ENCODE measurements at places on chromosomes 4 and X.

GRCh38 chr4:159077702-159078495, 25.0 kb upstream of the RAPGEF2 start:
- DNase-seq = no peak

- no peak for DNase-seq
Observed at GRCh38 chrX:153867671-153868070, 18.3 kb downstream of the L1CAM start.

GRCh38 chr4:88244816-88245579, 39.4 kb downstream of the PPM1K start:
- DNase-seq = no peak

GRCh38 chr4:119739796-119740195, 111.2 kb upstream of the PDE5A start:
- no peak for DNase-seq

- DNase-seq = no peak
Observed at GRCh38 chrX:148310426-148311165, 189.8 kb upstream of the AFF2 start.

DNA sequence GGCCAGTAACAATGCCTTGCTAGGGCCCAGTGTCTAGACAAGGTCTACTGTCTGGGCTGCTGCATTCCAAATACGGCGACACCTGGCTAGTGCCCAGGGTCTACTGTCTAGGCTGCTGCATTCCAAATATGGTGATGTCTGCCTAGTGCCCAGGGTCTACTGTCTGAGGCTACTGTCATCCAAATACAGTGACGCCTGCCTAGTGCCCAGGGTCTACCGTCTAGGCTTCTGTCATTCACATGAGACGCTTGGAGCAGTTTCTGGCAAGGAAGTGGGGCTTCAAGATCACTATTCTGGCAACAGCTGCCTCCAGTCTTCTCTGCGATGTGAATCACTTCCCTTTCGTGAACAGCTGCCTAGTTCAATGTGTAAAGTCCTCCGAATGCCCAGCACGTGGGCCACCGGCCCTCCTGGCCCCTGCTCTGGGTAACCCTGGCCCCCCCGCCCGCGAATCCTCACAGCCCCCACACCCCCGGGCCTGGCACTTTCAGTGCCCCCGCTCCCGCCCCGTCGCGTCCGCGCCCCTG, 12.7 kb downstream of the ACOX3 start:
- peak; percentile 49 for DNase-seq

- peak; percentile 1 for DNase-seq
Observed at GRCh38 chrX:42102586-42103282, 179.4 kb upstream of the CASK start.

DNA sequence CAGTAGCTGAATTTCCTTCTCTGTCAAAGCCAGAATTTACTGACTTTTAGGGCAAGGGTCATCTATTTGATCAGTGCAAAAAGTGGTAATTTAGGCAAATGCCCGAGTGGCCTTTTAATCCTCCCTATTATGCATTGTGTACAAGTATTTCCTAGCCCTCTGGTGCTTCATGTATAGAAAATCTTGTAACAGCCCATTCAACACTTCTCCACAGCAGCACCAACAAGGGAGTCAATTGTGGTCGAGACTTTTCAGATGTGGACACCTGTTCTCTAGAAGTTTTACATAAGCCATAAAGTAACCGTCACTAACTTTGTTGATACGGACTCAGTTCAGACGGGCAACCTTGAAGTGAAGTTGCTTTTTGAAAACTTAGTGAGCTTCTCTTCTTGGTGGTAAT, 50.9 kb upstream of the FHDC1 start:
- no peak for DNase-seq

DNA sequence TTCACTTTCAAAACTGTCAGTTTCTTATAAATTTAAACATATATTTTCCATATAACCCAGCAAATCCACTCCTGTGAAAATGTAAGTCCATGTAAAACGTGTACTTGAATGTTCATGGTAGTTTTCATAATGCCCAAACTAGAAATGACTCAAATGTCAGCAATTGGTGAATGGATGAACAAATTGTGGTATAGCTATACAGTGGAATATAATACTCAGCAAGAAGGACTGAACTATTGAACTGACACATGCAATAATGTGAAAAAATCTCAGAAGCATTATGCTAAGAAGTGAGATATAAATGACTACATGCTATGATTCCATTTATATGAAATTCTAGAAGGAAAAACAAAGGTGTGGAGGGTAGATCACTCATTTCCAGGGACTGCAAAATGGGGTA, 52.2 kb downstream of the USP53 start:
- DNase-seq = no peak

DNA sequence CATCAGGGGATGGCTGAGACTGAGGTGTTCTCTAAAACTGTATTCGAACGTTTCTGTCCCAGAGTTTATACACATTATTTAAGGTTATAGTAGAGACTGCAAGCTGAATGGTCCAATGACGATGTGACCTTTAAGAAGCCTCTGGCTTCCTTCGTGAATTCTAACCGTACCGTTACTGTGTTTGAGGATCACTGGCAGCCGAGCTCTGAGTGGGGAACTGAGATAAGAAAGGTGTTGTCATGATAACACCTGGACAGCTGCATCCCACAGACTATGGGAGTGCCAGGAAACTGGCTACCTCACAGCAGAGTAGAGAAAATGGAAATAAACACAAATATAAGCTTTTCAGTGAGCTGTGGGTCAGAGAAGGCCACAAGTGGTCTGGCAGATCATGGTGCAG, 59.0 kb downstream of the HMGB2 start:
- DNase-seq = no peak

GRCh38 chrX:10512258-10512657, 108.1 kb downstream of the MID1 start:
- peak; percentile 65 for DNase-seq

- no peak for DNase-seq
Observed at GRCh38 chr4:37533286-37534033, 152.7 kb downstream of the RELL1 start.

DNA sequence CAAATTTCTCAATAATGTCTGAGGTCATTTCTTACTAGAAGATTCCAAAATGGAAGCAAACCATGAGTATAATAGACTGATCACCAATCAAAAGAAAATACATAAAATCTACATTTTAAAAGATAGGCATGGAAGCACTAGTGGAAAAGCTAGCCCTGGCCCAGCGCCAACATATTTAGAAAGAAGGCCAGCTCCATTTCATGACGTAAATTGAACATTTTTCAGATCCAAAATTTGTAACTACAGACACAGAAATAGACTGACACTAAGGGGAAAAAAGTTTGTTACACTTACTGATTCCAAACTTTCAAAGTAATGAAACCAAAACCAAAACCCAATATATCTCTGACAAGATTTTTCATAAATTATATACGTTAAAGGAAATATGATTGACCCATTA, 117.7 kb downstream of the ADAMTS3 start:
- DNase-seq = no peak

- DNase-seq = no peak
Observed at GRCh38 chr4:3859571-3859970, 93.4 kb downstream of the ADRA2C start.

DNA sequence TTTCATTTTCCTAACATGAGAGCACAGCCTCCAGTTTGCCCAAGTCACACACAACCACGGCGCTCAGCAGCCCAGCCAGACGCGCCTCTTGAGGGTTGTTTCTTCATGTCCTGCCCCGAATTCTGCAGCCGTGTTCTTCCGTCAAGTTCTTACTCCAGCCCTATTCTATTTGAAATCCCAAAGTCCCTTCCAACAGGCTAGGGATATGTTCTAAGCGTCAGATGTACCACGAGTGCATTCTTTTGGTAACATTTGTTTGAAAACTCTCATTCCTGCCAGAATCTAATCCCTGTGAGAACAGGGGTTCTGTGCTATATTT, 23.1 kb downstream of the ACSL1 start:
- peak; percentile 46 for DNase-seq

DNA sequence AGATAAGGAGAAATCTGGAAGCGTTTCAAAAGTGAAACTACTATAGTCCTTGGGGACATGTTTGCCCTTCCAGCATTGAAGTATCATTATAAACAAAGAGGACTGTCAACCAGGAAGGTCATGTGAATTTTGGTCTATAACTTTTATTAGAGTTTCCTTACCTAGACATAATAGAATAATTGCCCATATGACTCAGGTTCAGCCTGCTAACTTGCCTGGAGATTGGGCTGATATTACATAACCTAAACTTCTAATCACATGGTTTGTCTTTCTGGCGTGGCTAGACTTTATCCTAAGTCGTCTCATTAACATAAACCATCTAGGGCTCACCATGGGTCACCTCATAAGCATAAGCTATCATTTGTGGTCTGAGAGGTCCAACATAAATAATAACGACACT, 775.9 kb downstream of the CENPC start:
- no peak for DNase-seq

DNA sequence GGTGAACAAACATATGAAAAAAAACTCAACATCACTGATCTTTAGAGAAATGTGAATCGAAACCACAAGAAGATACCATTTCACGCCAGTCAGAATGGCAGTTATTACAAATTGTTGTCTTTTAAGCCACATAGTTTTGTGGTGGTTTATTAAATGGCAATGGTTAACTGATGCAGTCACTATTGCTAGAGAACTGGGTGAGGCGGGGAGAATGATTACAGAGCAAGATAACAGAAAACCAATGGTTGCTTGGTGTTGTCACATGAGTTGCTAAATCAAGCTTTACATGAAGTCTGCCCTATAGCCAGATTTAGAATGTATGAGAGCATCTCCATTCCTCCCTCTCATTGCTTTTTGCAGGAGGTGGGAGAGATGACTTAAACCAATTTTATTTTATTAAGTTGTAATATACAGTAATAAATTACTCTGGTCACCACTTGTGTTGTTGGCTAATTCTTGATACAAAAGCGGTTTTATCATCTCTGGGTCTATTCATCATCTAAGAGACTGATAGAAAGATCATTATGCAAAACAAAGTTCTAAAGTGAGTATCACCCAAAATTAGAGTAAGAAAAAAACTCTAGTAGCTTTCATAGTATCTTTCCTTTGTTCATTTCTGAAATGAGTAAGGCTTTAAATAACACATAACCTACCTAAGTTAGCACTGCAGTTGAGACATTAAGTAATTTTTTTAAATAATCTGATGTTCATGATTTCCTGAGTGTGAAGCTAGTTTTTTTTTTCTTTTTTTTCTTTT, 859.5 kb downstream of the STIM2 start:
- DNase-seq = peak; percentile 1

DNA sequence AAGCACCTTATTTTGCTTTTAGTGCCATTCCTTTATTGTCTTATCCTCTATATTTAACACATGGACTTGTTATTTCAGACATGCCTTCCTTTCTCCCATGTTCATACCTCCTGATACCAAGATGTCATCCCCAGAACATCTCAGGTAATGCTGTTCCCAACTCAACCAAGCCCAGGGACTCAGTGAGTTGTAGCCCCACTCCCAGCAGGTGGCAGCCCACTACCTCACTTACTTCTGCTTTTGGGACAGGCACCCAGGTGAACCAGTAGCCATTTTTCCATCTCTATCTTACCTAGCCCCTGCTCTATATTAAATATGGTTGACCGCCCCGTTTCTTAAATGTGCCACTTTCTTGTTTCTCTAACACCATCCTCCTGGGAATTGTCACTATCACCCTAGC, 199.0 kb downstream of the DCHS2 start:
- DNase-seq = no peak

GRCh38 chr4:3491681-3492405, 28.7 kb downstream of the DOK7 start:
- peak; percentile 56 for DNase-seq

GRCh38 chrX:71053217-71053621, 14.9 kb downstream of the SNX12 start:
- DNase-seq = peak; percentile 17

- DNase-seq = no peak
Observed at GRCh38 chr4:108888769-108889168, 125.9 kb upstream of the ETNPPL start.

DNA sequence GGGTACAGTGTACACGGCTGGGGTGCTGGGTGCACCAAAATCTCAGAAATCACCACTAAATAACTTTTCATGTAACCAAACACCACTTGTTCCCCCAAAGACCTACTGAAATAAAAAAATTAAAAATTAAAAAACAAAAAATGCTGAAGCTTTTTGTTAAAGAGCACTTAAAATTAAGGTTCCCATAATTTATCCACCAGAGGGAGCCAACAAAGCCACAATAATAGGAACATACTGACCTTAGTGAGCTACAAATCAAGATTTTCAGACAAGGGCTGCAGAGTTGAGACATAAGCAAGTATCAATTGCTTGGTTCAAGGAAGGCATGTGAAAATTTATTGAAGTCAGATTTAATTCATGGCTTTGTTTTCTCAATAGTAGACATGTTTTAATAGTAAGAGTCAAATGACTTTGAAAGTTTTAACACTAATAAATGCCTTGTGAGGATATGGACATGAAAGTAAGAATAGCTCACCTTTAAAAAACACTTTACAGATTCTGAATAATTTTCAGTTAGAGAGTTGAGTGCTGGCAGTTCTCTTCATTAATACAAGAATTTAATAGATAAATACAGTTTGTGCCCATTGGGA, 43.0 kb upstream of the SCOC start:
- DNase-seq = peak; percentile 27

GRCh38 chrX:129782706-129783105, 3.0 kb downstream of the SASH3 start:
- no peak for DNase-seq

- DNase-seq = peak; percentile 72
Observed at GRCh38 chr4:112075129-112075753, 70.0 kb upstream of the FAM241A start.

- DNase-seq = no peak
Observed at GRCh38 chr4:7013175-7013574, 30.0 kb upstream of the TADA2B start.

GRCh38 chrX:113260474-113260873, 419.8 kb upstream of the AMOT start:
- no peak for DNase-seq

GRCh38 chrX:11239230-11239629, 54.0 kb upstream of the AMELX start:
- DNase-seq = peak; percentile 46

DNA sequence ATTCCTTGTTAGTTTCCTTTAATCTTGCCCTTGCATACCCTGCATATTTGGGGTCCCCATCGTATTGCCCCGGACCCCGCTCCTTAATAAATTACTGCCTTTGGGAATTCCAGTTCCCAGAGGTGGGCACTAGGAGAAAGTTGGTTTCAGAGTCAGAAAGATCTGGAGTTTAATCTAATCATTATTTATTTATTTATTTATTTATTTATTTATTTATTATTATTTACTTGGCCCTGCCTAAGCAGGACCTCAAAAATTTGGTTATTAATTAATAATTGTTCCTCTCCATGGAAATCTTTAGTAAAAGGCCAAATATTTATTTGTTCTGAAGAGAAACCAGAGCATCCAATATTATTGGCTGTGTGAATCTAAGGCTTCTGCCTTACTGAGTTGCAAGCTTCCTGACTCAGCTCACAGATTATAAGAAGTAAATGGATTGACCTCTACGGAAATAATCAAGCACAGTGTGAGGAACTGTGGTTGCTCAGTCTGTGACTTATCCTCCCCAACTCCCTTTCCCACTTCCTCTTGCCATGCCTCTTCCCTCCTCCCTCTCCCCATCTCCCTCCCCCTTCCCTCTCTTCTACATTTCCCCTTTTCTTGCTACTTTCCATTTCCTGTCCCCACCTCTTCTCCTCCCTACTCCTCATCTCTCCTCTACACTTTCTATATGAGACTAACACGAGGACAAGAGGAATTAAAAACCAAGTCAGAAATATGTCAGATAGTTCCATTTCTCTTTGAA, 61.5 kb upstream of the AP1S2 start:
- peak; percentile 10 for DNase-seq

GRCh38 chr4:73001885-73002284, 67.6 kb downstream of the COX18 start:
- no peak for DNase-seq

All from fibroblast of skin of right quadriceps (primary cell).